Activated naive CD8-positive, alpha-beta T cell treated with anti-CD3 and anti-CD28 coated beads for 36 hours (primary cell): ENCODE measurements at places on chromosomes 1 and 21. TPM values are rescaled to one million over a fixed set of nuclear protein-coding genes. Genes with fewer than 3 reads are reported as not detected.

Gene FMOD
- 3.3 TPM for total RNA-seq

Gene COL24A1
- total RNA-seq = not detected

Gene THEMIS2
- total RNA-seq = 18.9 TPM

Gene GJA9
- not detected for total RNA-seq

Gene USH2A
- not detected for total RNA-seq

Gene KRTCAP2
- 145 TPM for total RNA-seq

Gene RCAN3
- total RNA-seq = 67.7 TPM

Gene AADACL4
- total RNA-seq = not detected

Gene MAEL
- total RNA-seq = 0.14 TPM

Gene CRP
- not detected for total RNA-seq

Gene STIL
- 28.2 TPM for total RNA-seq

Gene DCST2
- 0.20 TPM for total RNA-seq

Gene SPRR1B
- not detected for total RNA-seq

Gene C4BPA
- total RNA-seq = not detected

Gene TPTE
- total RNA-seq = not detected

Gene SERINC2
- 0.16 TPM for total RNA-seq

Gene DPH2
- total RNA-seq = 65.2 TPM

Gene CNR2
- total RNA-seq = 0.16 TPM

Gene PDPN
- total RNA-seq = not detected

Gene NCF2
- total RNA-seq = 5.4 TPM

Gene CFAP74
- 0.31 TPM for total RNA-seq

Gene FCN3
- total RNA-seq = not detected

Gene KLHDC7A
- total RNA-seq = not detected

Gene FCRL5
- total RNA-seq = 0.32 TPM

Gene LCE3D
- not detected for total RNA-seq

Gene PLA2G2F
- total RNA-seq = not detected

Gene MPC2
- total RNA-seq = 61.1 TPM

Gene OLFML3
- not detected for total RNA-seq

Gene NTMT2
- not detected for total RNA-seq

Gene IL19
- not detected for total RNA-seq

Gene CRNN
- not detected for total RNA-seq

Gene OR2L13
- not detected for total RNA-seq

Gene OR2T29
- total RNA-seq = not detected

Gene BSDC1
- 31.2 TPM for total RNA-seq

Gene RIIAD1
- total RNA-seq = not detected

Gene FCRL6
- total RNA-seq = not detected

Gene GNG4
- total RNA-seq = 1.9 TPM

Gene CRYAA
- total RNA-seq = not detected

Gene LY9
- total RNA-seq = 29.0 TPM

Gene MROH7
- 0.14 TPM for total RNA-seq

Gene PCNX2
- total RNA-seq = 10.6 TPM

Gene KCNT2
- not detected for total RNA-seq

Gene EXO1
- total RNA-seq = 94.8 TPM

Gene PLEKHG5
- 2.2 TPM for total RNA-seq

Gene ZNF687
- 29.9 TPM for total RNA-seq

Gene IFI44L
- total RNA-seq = 38.6 TPM

Gene ADARB1
- 41.9 TPM for total RNA-seq

Gene KLHDC8A
- not detected for total RNA-seq

Gene CD53
- total RNA-seq = 191 TPM

Gene GJA5
- total RNA-seq = not detected

Gene TNFRSF1B
- 187 TPM for total RNA-seq

Gene VAMP3
- 15.1 TPM for total RNA-seq

Gene DENND2D
- 203 TPM for total RNA-seq

Gene PTGFR
- not detected for total RNA-seq

Gene TMEM81
- total RNA-seq = 2.4 TPM

Gene LCE1F
- total RNA-seq = not detected

Gene SLAMF1
- 41.6 TPM for total RNA-seq
